NCI-H460 (cell line): ENCODE measurements at places on chromosomes 6 and 20. TPM values are rescaled to one million over a fixed set of nuclear protein-coding genes. Genes with fewer than 3 reads are reported as not detected.
A peak's percentile ranks its signal among the peaks of the same experiment; 100 is the strongest.

GNAS-AS1 gene
- total RNA-seq = 1.7 and 1.8 TPM in 2 replicates

ALDH8A1 gene
- 0.20 TPM in 1 of 2 replicates, not detected in the other for total RNA-seq

OVOL2 gene
- not detected in 2 replicates for total RNA-seq

GRCh38 chr20:24977336-24977735 is 15.2 kb downstream of the APMAP start:
- no peak for DNase-seq

- no peak for DNase-seq
These were observed 33.1 kb downstream of the FGD2 start for GRCh38 chr6:37038292-37039198.

DNA sequence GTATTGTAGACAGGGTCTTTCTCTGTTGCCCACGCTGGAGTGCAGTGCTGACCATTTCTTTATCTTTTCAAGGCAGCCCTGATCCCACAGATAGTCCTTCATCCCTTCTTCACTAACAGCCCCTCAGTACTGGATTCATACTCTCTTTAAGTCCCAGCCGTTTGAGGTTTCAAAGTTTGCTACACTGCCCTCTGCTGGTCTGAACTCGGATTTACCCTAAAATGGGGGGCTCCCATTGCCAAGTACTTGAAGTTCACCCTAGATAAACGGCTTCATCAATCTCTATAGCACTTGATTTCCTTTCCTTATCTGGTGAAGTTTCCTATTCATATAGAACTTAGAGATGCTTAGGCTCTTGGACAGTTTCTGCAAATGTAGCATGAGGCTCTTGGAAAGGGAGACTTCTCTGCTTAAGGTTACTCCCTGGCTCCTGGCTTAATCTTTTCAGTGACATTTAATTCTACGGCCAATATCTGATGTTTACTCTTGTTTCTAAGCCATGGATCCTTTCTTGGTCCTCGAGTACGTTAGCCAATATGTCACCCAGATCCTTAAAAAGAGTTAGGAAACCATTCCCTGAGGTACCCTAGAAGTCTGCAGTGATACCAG is 21.4 kb upstream of the PREP start:
- peak; percentile 32 for DNase-seq

- no peak for DNase-seq
These were observed 2.3 kb upstream of the ADGRF1 start for GRCh38 chr6:47044397-47044796.

NTSR1 gene
- 19.3 and 22.3 TPM in 2 replicates for total RNA-seq

GRCh38 chr20:19026901-19027644 is 185.4 kb upstream of the SLC24A3 start:
- no peak for DNase-seq

SLC22A16 gene
- total RNA-seq = not detected in 2 replicates

GRCh38 chr6:52106994-52107393 is 19.6 kb upstream of the PKHD1 start:
- no peak for DNase-seq

ZHX3 gene
- total RNA-seq = 3.7 and 4.6 TPM in 2 replicates

MTFR2 gene
- total RNA-seq = 5.7 and 6.0 TPM in 2 replicates
